Esophagus squamous epithelium (tissue), 5 donors: ENCODE measurements at places on chromosomes 5 and 9.

DNA sequence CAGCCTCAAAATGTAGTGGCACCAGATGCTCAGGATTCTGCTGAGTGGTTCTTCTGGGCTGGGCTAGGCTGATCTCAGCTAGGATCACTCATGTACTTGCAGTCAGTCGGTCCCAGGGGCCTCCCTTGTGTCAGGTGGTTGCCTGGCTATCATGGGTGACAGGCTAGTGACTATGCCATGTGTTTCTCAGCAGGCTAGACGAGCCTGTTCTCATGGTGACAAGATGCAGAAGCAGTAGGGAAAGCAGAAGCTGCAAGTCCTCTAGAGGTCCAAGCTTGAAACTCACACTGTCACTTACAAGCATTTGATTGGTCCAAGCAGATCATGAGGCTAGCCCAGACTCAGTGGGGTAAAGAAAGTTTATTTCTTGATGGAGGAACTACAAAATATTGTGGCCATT is 15.2 kb upstream of the KCNMB1 start:
- H3K27ac ChIP-seq, result no peak overlapping the region
- no peak overlapping the region for H3K4me3 ChIP-seq
- DNase-seq, result no peak
- no peaks in the 10 kb centered on the region for H3K36me3 ChIP-seq
- H3K27me3 ChIP-seq, result no peaks in the 10 kb centered on the region
- H3K4me1 ChIP-seq, result peaks cover 6% of the 10 kb centered on the region

DNA sequence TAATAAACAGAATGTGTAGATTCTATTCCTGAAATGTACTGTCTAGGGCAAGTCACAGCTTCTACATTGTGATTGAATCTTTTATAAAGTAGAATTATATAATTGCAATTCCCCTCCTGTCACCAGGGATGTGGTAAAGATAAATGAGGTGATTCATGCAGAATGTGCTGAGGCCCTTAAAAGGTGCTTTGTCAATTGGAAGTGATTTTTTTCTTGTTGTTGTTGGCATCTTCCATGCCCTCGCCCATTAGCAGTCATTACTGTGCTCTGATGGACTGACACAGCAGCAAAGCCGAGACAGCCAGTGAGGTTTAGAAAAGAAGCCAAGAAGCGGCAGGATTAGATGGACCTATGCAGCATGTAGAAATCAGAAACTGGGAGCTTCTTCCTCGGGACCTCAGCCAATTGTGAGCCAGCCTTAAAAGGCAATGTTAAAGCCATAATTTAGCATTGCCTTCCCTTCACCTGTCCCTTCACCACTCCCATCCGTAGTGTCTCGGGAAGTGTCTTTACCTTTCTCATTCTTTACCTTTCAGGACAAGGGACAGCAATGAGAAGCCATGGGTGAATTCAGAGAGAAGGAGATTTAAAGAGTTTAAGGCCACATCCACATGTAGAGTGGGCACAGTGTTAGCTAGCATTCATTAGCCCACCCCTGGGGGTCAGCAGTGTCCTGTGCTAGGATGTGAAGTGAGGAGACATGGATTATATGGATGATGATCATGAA is 257.8 kb downstream of the PLK2 start:
- H3K36me3 ChIP-seq, result no peaks in the 10 kb centered on the region
- no peak for DNase-seq
- H3K4me1 ChIP-seq, result peaks cover 8% of the 10 kb centered on the region
- no peaks in the 10 kb centered on the region for H3K27me3 ChIP-seq
- H3K4me3 ChIP-seq, result no peak overlapping the region

GRCh38 chr5:149693021-149693420 is 37.1 kb upstream of the PPARGC1B start:
- no peak overlapping the region for H3K27ac ChIP-seq
- no peaks in the 10 kb centered on the region for H3K27me3 ChIP-seq
- no peaks in the 10 kb centered on the region for H3K4me1 ChIP-seq

- H3K4me3 ChIP-seq, result no peak overlapping the region
- no peaks in the 10 kb centered on the region for H3K36me3 ChIP-seq
- DNase-seq, result no peak
- H3K27me3 ChIP-seq, result no peaks in the 10 kb centered on the region
Measured at GRCh38 chr5:7947301-7947700, 78.4 kb downstream of the MTRR start.

DNA sequence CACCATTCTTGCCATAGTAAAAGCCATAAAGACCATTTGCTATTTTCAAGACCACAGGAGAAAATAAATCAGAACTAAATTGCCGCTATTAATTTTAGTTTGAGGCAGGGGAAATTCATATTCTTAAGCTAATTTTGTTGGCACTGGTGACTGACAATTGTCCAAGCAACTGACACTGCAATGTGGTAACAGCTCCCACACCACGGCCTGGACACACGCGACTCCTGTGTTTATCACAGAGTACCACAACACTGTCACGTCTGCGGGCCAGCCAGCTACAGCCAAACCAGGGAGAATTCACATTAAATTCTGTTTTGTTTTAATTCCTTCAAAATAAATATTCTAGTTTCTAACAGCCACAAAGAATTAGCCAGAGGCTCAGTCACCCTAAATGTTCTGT is 481.9 kb downstream of the CTNND2 start:
- no peak for DNase-seq
- H3K4me3 ChIP-seq, result no peak overlapping the region
- no peak overlapping the region for H3K27ac ChIP-seq
